ENCODE measurements at places on chromosomes 5 and 9.

DNA sequence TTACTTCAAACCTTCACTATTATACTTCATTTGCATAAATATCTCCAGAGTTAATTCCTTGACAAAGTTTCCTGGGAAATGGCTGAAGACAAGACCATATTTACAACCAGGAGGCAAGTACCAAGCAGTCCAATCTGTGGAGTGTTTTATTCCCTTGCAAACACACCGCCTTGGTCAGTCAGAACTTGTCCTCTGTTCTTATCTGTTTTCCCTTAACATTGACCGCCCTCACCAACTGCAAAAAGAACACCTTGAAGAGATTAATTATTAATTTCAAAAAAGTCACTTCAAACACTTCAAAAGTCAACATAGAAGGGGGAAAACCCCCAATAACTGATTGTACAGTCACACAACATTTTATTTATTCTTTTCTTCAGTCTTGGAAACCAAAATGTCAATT is 269.0 kb upstream of the RGMB start:
- DNase-seq = no peak

DNA sequence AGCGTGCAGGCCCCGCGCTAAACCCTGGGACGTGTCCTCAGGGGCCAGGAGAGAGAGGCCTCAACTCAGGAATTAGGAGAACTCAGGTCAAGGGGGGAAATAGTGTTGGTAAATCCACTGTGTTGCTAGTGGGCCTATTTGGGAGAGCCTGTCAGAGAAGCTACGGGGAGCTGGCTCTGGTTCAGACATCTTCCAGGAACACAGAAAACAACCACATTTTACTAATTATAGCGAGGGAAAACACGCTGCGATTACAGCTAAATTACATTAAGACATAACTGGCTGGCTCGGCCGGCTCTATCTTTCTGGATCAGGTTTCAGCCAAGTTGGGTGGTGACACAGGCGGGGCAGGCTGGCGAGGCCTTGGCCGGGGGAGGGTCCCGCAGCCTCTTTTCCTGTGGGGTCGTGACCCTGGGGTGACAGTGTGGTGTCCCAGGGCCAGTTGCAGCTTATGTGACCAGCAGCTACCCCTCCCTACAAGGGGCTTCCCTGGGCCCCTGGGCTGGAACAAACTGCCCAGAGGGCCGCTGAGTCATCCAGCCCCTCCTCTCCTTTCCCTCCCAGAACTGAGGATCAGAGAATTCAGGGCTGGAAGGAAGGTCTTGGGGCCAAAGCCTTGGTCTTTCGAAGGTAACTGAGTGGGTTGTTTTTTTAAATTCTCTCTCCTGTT is 75.1 kb downstream of the FGF18 start:
- no peak for DNase-seq

- DNase-seq = no peak
Observed at GRCh38 chr9:104882086-104882485, 45.9 kb downstream of the ABCA1 start.

GRCh38 chr5:145666591-145666990 is 168.6 kb downstream of the PRELID2 start:
- no peak for DNase-seq

DNA sequence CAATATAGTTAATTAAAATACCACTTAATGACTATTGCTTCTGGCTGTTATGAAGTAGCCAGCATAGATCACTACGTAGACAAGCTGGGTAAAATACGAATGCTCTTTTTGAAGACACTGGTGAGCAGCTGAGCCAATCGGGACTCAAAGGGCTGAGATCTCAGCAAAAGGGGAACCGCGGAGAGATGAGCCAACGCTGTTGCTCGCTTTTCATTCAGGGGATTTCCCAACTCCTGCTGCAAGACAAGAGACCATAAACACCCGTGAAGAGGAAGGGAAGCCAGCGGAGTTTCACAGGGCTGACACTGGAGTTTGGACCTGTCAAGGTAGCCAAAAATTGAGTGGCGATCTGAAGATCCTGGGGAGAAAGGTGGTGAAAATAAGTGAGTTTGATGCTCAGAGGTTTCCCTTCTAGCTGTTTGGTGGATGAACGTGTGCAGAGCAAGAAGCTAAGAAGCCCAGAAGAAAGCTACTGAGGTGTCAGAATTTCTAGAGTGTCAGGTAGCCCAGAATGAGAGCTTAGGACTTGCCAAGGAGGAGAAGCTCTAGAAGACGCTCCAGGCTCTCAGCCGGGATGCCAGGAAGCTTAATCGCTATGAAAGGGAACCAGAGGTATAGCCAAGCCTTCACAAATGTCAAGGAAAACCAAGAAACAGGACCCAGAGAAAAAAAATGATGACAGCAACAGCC is 79.6 kb upstream of the RNU6ATAC start:
- no peak for DNase-seq

DNA sequence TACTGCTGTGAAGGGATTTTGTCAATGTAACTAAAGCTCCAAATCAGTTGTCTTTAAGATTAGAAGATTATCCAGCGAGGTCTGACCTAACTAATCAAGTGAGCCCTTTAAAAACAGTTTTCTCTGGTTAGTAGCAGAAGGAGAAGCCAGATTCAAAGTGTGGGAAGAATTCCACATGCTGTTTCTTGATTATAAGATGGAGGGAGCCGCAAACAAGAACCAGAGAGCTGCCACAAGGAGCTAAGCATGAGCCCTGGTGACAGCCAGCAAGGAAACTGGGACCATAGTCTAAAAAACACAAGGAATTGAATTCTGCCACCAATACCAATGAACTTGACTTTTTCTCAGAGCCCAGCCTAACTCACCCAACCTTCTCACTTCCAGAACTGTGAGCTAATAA is 37.0 kb upstream of the OR2S2 start:
- no peak for DNase-seq

GRCh38 chr9:105070176-105070575 is 142.2 kb upstream of the ABCA1 start:
- no peak for DNase-seq

DNA sequence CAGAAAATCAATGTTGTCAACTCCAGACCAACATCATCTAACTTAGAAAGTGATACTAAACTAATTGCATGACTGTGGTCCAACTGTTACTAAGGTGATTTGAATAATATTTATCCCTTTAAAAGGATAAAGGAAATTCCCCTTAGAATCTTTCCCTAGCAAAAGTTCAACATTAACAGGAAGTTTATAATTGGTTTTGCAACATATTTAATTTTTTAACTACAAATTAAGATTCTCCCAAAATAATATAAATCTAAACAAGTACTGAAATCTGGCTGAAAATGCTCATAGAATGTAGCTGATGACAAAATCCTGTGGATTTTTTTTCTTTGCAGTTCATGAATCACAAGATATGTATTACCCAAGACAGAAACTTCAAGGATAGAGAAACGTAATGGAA is 151.4 kb downstream of the LPAR1 start:
- no peak for DNase-seq

- DNase-seq = no peak
Observed at GRCh38 chr5:81908771-81909170, 63.1 kb upstream of the ATG10 start.

DNA sequence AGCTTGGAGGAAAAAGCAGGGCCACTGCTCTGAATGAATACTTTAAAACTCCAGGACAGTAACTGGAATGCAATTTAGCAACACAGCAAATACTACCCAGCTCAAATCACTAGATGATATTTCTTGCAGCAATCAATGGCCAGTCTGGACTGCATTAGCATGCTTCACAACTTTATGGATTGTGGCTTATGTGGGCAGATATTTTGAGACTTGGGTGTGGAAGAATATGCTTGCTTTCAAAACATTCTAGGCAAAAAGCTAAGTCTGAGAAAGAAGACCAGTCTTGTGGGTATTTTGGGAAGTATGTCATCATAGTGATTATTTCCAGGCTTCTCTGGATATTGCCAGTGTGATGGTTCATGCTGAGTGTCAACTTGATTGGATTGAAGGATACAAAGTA is 3.1 kb downstream of the RANBP3L start:
- no peak for DNase-seq

- DNase-seq = no peak
Observed at GRCh38 chr5:55453211-55453610, 81.6 kb downstream of the PLPP1 start.

DNA sequence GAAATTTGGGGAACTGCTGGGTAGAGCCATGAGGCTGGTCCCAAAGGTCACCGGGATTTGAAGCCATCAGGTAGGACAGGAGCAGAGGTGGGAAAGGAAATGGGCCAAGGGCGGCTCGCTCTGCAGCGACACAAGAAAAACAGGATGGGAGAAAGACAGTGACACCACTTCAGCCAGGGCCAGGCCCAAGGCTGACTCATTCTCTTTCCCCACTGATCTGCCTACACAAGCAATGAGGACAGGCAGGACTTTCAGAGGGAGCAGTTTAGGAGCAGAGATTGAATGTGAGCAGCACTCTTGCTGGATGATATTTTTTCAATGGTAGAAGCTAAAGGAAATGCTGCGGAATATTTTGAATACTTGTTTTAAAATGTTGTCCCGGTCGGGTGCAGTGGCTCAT is 3.5 kb downstream of the RUFY1 start:
- no peak for DNase-seq

DNA sequence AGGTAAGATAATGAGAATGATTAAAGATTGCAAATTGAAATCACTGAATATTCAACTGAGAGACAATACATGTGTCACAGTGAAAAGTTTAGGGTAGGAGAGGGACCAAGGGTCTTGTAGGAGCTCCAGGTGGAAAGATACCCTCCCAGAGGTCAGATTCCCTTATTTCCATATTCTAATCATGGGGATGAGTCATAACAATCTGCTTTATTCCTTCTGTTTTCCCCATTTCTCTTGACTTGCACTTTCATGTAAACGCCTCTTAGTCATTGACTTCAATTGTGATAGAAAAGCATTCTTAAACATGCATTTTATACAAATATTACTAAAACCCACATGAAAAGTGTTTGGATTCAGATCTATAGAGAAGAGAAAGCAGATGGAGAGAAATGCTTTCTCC is 81.3 kb upstream of the CTSL start:
- no peak for DNase-seq

DNA sequence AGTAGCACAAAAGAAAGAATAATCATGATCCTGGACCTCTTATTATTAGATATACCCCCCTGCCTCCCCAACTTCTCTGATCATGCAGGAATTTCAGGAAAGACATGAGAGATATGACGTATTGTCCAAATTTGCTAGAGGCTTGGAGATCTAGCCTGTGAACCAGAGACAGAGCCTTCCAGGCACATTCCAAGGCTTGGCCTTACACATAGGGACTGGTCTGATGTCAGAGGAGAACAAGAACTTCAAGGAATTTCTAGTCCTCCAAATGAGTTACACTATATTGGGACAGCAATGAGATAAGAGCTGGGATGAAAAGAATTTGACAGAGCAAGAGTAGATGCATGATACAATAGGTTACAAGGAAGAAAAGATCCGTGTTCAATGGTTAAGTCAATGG is 67.0 kb downstream of the MCTP1 start:
- no peak for DNase-seq

DNA sequence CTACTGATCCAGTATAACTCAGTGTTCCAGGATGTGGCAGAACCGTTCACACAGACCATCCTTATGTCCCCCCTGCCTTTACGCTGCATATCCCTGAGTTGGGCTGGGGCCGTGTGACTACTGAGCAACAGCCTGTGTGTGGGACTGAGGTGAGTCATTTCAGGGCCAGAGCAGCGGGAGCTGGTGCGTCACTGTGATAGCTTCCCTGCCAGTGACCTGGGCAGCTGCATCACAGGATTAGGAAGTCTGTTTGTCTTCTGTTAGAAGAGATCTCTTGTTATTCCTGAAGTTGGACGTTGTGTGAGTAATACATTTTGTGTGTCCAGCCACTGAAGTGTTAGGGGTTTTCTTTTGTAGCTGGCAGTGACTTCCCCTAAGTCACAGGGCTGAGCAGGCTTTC is 35.6 kb downstream of the TPPP start:
- DNase-seq = no peak

GRCh38 chr9:73038613-73039012 is 85.8 kb upstream of the ALDH1A1 start:
- DNase-seq = no peak

- no peak for DNase-seq
Observed at GRCh38 chr9:92140754-92141143, 25.5 kb upstream of the SPTLC1 start.

- DNase-seq = no peak
Observed at GRCh38 chr5:1490376-1490775, 33.4 kb downstream of the LPCAT1 start.

DNA sequence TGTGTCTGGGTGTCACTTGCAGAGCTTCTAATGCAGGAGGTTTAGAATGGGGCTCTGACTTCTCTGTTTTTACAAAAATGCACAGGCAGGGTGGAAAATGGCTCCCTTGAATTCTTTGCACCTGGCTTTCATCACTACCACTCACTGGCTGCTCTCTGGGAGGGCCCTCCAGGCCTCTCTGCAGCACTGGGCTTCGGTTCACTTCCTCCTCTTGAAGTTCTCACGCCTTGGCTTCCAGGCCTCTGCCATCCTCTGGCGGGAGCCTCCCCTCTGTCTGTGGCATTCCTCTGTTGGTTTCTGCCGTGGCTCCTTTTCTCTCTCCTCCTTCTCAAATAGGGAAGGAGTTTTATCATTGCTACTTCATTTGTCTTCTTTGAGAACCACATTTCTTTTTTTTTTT is 2.8 kb upstream of the PRLR start:
- DNase-seq = no peak

DNA sequence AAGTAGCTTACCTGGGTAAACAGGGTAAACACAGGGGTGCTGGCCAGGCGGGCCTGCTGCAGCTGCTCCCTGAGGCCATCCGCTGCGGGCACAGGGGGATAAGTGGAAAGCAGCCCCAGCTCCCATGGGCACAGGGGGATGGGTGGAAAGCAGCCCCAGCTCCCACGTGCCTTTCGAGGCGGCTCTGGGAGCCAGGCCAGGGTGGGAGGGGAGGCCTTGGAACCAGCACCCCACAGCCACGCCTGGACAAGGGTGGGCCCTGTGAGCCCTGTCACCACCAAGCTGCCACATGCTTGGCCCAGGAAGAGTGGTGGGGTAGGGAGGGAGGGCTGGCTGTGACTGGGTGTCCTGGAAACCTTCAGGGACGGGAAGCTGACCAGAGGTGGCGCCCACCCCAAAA is 7.8 kb upstream of the CARD9 start:
- DNase-seq = no peak

DNA sequence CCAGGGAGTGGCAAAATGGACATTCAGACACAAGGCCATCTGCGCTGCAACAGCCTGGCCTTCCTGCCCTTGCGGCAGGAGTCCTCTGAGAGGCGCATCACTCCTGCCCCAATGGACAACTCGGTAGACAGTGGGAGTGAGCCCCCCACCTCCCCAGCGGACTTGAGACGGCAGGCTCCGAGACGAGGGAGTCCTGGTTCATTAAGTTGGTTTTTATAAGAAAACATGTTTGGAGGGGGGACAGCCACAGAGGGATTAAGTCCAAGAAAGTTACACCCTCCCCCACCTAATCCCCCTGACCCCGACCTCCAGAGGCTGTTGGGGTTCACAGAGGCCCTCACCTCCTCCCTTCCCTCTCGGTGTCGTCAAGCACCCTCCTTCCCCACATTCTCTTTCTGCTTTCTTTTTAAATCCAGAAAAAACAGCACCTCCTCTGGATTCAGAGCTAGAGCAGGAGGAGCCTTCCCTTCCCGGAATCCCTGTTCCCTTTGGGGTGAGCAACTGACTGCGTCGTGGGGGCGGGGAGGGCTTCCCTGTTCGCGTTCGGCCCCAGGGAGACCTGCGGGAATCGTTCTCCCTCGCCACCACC is 1.8 kb upstream of the EGR1 start:
- DNase-seq = no peak
